ENCODE measurements at places on chromosomes 5 and 9. TPM values are rescaled to one million over a fixed set of nuclear protein-coding genes. Genes with fewer than 3 reads are reported as not detected.

- peaks cover 90% of the 10 kb centered on the region for H3K27me3 ChIP-seq
- H3K36me3 ChIP-seq: no peaks in the 10 kb centered on the region
- H3K4me3 ChIP-seq: no peak overlapping the region
- peaks cover 5% of the 10 kb centered on the region for H3K4me1 ChIP-seq
- H3K27ac ChIP-seq: no peak overlapping the region
- DNase-seq: peak; percentile 30
These were observed 23.9 kb downstream of the IRX2 start for GRCh38 chr5:2727550-2727949.

DNA sequence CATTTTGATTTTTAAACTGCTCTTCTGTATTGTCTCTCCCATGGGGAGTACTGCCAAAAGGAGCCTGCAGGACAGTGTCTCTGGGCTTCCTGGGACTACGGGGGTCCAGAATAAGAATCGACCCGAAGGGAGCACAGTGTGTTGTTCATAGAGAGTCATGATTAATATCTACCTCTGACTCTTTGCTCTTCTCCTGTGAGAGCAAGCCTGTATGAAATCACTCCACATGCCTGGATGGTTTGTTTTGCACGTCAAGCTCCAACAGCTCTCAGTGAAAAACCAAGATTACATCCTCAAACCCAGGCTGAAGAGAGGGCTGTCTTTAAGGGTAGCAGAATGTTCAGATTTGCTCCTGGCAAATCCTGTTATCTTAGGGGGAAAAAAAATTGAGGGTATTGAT lies 1860.0 kb upstream of the WWC1 start:
- DNase-seq: no peak
- H3K4me1 ChIP-seq: peaks cover 12% of the 10 kb centered on the region
- peak overlapping the region; percentile 6 for H3K27ac ChIP-seq
- no peaks in the 10 kb centered on the region for H3K27me3 ChIP-seq
- no peak overlapping the region for H3K4me3 ChIP-seq

The OR1L4 gene
- not detected for total RNA-seq

DNA sequence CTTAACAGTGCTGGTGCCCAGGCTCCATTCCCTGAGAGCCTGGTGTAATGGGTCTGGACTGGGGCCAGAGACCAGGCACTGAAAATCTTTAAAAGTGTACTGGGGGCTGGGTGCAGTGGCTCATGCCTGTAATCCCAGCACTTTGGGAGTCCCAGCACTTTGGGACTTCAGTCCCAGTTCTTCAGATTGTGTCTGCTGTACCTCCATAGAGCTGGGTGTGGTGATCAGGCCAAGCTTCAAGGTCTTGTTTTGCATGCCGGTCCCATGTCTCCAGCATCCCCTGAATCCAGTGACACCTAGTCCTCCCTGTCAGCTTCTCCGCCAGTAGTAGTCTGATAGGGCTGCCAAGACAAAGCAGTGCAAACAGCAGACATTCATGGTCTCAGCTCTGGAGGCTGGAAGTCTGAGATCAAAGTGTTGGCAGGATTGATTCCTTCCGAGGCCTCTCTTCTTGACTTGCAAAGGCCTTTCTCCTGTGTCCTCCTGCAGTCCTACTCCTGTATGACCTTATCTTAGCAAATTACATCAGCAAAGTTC lies 108.2 kb downstream of the SYK start:
- no peak overlapping the region for H3K4me3 ChIP-seq
- no peaks in the 10 kb centered on the region for H3K36me3 ChIP-seq
- H3K4me1 ChIP-seq: no peaks in the 10 kb centered on the region
- DNase-seq: no peak

DNA sequence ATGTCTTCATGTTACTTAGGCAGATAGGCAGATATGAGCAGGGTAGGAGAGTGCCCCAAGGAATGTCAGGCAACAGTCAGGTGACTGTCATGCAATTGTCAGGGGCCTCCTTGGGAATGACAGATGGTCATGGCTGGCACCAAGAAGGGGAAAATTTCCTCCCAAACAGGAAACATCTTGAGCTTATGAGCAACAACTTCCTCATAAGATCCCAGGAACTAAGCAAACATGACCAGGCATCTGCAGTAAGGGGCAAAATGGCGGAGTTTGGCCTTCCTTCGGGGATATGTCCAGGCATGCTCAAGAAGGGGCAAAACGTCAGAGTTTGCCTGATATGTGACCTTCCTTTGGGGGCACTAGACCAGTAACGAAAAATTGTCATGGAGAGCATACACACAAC lies 591.8 kb downstream of the PDE4D start:
- no peak overlapping the region for H3K4me3 ChIP-seq
- peaks cover 33% of the 10 kb centered on the region for H3K4me1 ChIP-seq
- peak overlapping the region; percentile 70 for H3K27ac ChIP-seq
- no peaks in the 10 kb centered on the region for H3K27me3 ChIP-seq
- H3K36me3 ChIP-seq: peaks cover 31% of the 10 kb centered on the region

- peaks cover 34% of the 10 kb centered on the region for H3K4me1 ChIP-seq
- H3K4me3 ChIP-seq: peak within 1 kb of the TSS; percentile 86
- H3K27me3 ChIP-seq: peaks cover 56% of the 10 kb centered on the region
- no peaks in the 10 kb centered on the region for H3K36me3 ChIP-seq
- DNase-seq: peak; percentile 55
These were observed at the start of gene CXCL14 for GRCh38 chr5:135578685-135579341. Gene CXCL14 (minus strand): TSS chr5:135578991. CDS start chr5:135578778, 213 bp downstream.

GRCh38 chr5:54975701-54976100 lies 9.7 kb downstream of the ESM1 start:
- no peak for DNase-seq
- H3K27me3 ChIP-seq: peaks cover 14% of the 10 kb centered on the region
- no peaks in the 10 kb centered on the region for H3K36me3 ChIP-seq
- peaks cover 2% of the 10 kb centered on the region for H3K4me1 ChIP-seq
- H3K4me3 ChIP-seq: no peak overlapping the region

The KIF4B gene
- total RNA-seq: not detected

The NR5A1 gene
- 0.25 TPM for total RNA-seq

- H3K4me1 ChIP-seq: peaks cover 69% of the 10 kb centered on the region
- H3K27me3 ChIP-seq: no peaks in the 10 kb centered on the region
- H3K4me3 ChIP-seq: peak overlapping the region; percentile 52
- H3K36me3 ChIP-seq: no peaks in the 10 kb centered on the region
These were observed 10.0 kb downstream of the CEMIP2 start for GRCh38 chr9:71758277-71758676.

GRCh38 chr9:92138157-92138959 lies 23.1 kb upstream of the SPTLC1 start:
- H3K27me3 ChIP-seq: peaks cover 5% of the 10 kb centered on the region
- H3K4me1 ChIP-seq: peaks cover 22% of the 10 kb centered on the region
- no peak overlapping the region for H3K27ac ChIP-seq
- H3K36me3 ChIP-seq: no peaks in the 10 kb centered on the region
- H3K4me3 ChIP-seq: no peak overlapping the region

The CSF1R gene
- total RNA-seq: 0.27 TPM

- no peak for DNase-seq
- no peak overlapping the region for H3K4me3 ChIP-seq
- H3K4me1 ChIP-seq: peaks cover 4% of the 10 kb centered on the region
- no peaks in the 10 kb centered on the region for H3K36me3 ChIP-seq
- no peak overlapping the region for H3K27ac ChIP-seq
These were observed 112.4 kb downstream of the FSTL4 start for GRCh38 chr5:133499895-133500294.

The SAXO1 gene
- total RNA-seq: 0.43 TPM

The PRLR gene
- total RNA-seq: 2.1 TPM

GRCh38 chr9:130461218-130461630 lies 16.5 kb downstream of the ASS1 start:
- no peak overlapping the region for H3K27ac ChIP-seq
- H3K27me3 ChIP-seq: peaks cover 6% of the 10 kb centered on the region
- H3K36me3 ChIP-seq: peaks cover 3% of the 10 kb centered on the region
- DNase-seq: peak; percentile 86
- H3K4me1 ChIP-seq: no peaks in the 10 kb centered on the region

The SPEF2 gene
- 11.6 TPM for total RNA-seq

The CLIC3 gene
- total RNA-seq: 1.5 TPM

- peaks cover 15% of the 10 kb centered on the region for H3K4me1 ChIP-seq
- H3K27ac ChIP-seq: peak overlapping the region; percentile 25
- H3K36me3 ChIP-seq: peaks cover 25% of the 10 kb centered on the region
These were observed 11.9 kb downstream of the GLIPR2 start for GRCh38 chr9:36148311-36149051.

DNA sequence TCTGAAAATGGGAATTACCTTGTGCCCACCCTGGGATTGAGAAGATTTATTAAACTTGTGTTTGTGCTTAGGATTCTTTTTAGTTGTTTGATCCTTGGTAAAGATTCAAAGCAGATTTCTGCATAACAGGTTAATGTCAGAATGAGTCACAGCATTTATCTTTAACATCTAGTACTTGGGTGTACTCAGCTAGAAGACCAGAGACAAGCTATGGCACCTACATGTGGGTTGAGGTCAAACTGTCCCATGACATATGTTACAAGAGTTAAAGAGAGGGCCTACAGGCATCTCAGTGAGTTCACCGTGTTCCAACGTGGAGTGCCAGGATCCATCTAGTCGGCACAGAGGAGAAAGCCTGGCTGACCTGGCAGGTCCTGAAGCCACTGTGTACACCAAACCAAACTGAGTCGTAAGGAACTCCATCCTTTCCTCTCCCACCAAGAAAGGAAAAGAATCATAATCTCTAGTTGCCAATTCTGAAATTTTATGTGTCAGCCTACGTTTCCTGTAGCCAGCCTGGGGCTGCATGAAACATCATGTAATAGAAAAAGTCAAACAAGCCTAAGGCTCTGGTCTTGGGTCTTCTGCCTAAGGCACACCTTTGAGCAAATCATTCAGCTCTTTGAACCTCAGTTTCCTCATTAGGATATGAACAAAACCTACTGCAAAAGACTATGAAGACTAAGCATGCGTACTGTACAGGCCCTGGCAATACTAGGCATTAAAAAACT lies 73.7 kb downstream of the RCL1 start:
- no peak for DNase-seq
- no peaks in the 10 kb centered on the region for H3K27me3 ChIP-seq
- no peak overlapping the region for H3K27ac ChIP-seq
- no peak overlapping the region for H3K4me3 ChIP-seq
- peaks cover 1% of the 10 kb centered on the region for H3K4me1 ChIP-seq
- H3K36me3 ChIP-seq: peaks cover 5% of the 10 kb centered on the region

The LRRC19 gene
- not detected for total RNA-seq

- H3K4me3 ChIP-seq: no peak overlapping the region
- peaks cover 43% of the 10 kb centered on the region for H3K36me3 ChIP-seq
- peak overlapping the region; percentile 56 for H3K27ac ChIP-seq
- DNase-seq: no peak
- no peaks in the 10 kb centered on the region for H3K27me3 ChIP-seq
These were observed 59.6 kb downstream of the RICTOR start for GRCh38 chr5:39014561-39014960.

The C9orf50 gene
- total RNA-seq: 0.87 TPM

DNA sequence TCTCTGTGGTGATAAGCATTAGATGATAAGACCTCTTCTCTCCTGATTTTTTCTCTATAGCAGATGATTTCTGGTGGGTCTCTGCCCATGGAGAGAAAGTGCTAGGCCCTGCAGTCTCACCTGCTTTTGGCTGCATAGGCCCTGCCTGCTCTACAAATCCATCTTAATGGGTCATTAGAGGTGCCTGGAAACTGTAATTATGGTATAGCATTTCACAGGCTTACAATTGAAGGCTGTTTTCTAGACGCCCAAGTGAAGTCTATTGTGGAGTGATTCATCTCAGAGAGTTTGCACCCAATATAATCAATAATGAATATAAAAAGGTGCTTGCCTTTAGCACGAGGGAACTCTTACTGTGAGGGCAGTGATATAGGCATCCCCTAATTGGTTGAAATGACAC lies 33.8 kb downstream of the NEUROG1 start:
- no peak overlapping the region for H3K4me3 ChIP-seq
- H3K27me3 ChIP-seq: peaks cover 71% of the 10 kb centered on the region
- DNase-seq: no peak
- H3K36me3 ChIP-seq: no peaks in the 10 kb centered on the region

DNA sequence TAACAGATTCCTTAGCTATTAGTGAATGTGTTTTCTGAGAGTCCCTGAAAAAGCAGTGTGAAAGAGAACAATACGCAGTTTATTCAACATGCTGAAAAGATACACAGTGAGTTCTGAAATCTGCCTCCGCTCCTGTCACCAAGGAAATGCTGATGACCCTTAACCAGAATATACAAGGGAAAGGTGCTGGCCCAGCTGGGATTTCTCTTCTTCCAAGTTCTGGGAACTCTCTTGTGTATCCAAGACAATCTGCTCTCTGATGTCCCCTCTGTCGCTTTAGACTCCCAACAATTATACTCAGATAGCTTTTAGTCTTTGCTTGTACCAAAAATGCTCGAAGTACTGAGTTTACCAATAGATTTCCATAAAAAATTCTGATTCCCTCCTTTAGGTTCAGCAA lies 214.9 kb downstream of the TMEM167A start:
- no peak overlapping the region for H3K27ac ChIP-seq
- no peaks in the 10 kb centered on the region for H3K36me3 ChIP-seq
- H3K4me1 ChIP-seq: peaks cover 47% of the 10 kb centered on the region
- DNase-seq: no peak
- H3K4me3 ChIP-seq: no peak overlapping the region
- H3K27me3 ChIP-seq: no peaks in the 10 kb centered on the region

All from mesothelial cell of epicardium (in vitro differentiated cells).